Neural crest cell (in vitro differentiated cells): ENCODE measurements at places on chromosomes 3 and 15.

DNA sequence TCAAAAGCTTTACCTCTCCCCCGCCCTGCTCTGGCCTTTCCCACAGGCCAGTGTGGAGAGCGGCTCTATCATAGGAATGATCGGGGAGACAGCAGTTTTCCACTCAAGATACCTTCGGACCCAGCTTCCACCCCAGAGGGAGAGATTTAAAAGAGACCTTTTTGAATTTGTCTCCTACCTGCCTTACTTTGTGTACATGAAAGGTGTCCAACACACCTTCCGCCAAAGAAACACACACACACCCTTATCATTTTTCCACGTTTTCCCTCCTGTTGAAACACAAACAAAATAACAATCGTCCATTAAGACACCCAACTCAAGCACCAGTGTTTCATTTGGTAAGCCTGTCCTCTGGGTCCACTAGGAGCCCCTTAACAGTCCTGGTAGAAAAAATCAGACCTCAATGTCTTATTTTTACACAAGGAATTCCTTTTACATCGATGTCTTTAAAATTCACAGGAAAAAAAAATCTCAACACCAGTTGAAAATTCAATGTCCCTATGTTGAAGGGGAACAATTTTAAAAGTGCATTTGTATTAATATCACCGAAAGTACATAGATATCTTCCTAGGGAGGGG is 4.0 kb downstream of the HES1 start:
- no peak for DNase-seq

GRCh38 chr3:127296166-127296565 is 8.3 kb upstream of the PRR20G start:
- no peak for DNase-seq

GRCh38 chr3:177724020-177724638 is 526.8 kb upstream of the TBL1XR1 start:
- no peak for DNase-seq

- DNase-seq: no peak
Observed at GRCh38 chr3:53167418-53168174, 6.6 kb downstream of the PRKCD start.

GRCh38 chr3:115768661-115769060 is 145.4 kb downstream of the GAP43 start:
- DNase-seq: no peak

GRCh38 chr15:101450403-101451265 is 38.9 kb downstream of the PCSK6 start:
- no peak for DNase-seq

DNA sequence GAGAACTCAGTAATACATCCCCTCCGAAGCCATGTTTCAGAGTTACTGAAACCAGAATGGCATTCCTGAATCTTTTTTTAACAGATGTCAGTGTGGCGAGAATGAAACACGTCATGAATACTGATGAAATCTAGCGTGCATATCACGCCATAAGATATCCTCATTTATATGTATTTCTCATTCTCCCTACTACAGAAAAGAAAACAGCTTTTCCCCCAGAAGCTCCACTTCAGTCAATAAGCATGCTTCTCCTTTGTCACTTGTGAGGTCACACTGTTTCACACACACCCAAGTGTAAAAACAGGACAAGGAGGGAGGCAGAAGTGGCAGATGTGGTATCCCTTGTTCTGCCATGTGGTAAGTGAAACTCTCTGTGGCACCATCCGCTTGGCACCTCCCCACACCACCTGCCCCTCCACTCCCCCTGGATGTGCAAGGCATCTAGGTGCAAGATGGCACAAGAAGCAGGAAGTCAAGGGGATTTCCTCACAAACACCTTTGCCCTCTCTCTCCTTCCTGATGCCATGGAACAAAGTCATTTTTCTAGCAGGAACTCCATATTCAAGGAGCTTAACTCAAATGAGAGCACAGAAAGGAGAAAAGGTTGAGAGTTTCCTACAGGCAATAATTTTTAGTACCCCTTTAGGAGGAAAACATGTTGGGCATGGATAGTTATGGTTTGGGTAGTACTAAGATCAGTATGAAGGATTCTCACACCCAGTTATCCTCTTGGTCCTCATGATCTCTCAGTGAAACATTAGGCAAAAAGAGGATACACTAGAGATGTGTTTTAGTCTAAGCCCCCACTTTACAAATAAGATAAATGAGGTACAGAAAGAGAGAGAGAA is 47.5 kb upstream of the FRMD4B start:
- DNase-seq: no peak

GRCh38 chr3:43735618-43736017 is 44.9 kb downstream of the ABHD5 start:
- no peak for DNase-seq

DNA sequence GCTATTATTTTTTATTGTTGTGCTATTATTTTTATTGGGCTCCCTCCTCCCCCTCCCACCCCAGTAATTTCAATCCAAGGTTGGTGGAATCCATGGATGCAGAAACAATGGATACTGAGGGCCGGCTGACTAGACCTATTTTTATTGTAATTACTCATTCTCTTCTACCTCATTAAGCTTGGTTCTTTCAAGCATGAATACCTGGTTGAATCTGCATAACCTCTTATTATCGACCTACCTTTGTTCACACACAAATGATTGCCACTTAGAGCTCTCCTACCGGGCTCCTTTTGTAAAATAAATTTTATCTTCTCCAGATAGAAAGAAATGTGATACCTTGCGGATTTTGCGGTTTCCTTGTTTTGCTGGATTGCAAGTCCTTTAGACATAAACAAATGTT is 31.6 kb downstream of the BTD start:
- no peak for DNase-seq

DNA sequence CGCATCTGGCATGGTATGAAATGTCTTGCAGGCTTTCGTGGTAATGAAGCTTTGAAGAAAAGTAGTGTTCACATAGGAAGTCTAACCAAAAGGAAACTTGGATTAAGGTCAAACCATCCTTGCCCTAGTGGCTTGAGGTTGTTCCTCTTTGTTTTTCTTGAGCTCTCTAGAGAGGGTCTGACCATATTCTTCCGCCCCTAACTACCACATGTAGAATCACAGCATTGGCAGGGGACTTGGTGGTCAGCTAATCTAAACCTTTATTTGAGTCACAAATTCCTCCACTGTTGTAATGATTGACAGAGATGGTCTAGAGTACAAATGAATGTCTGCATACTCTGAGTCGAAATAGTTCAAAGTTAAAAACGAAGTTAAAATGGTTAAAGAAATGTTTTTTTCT is 39.1 kb upstream of the PHLDB2 start:
- no peak for DNase-seq

DNA sequence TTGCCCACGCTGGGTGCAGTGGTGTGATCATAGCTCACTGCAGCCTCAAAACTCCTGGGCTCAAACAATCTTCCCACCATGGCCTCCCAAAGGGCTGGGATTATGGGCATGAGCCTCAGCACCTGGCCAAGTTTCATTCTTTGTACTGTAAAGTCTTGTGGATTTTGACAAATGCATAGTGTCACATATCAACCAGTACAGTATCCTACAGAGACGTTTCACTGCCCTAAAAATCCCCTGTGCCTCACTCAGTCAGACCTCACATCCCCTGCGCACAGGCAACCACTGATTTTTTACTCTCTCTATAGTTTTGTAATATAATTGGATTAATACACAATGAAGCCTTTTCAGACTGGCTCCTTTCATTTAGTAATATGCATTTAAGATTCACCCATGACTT is 130.7 kb upstream of the UBE2E1 start:
- no peak for DNase-seq

DNA sequence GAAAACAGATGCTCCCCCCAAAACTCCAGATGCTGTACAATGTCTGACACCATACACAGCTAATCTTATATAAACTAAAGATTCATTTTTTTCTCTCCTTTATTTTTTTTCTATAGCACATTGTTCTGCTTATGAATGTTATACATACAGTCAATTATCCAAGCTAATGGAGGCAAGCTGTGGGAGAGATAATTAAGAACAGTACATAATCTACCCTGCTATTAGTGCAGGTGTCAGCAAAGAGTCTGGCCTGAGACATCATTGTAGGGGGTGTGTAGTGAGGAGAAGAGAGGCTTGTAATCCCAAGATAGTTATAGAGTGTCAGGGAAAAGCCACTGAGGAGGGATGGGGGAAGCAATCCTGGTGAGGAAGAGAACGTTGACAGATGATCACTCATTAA is 25.4 kb upstream of the CHMP2B start:
- DNase-seq: no peak

DNA sequence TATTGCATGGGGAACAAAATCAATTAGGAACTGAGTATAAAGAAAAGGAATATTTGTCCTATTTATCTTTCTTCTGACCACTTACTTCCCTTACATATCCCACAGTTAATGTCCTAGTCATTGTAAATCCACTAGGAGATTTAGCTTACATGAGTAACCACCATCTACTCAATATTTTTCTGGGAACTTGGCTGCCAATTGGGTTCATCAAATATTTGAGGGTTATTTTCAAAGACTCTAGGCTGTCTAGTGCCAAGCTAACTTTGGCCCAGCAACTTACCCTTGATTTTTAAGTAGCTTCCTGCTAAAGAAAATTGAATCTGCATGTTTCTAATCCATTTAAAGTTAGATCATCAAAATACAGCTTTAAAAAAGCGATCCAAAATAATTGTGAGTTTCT is 362.5 kb upstream of the EPHA3 start:
- no peak for DNase-seq

GRCh38 chr3:120640231-120640630 is 41.8 kb downstream of the HGD start:
- DNase-seq: no peak

GRCh38 chr3:31253782-31254181 is 278.9 kb upstream of the STT3B start:
- DNase-seq: no peak

GRCh38 chr3:151813799-151814198 is at the start of gene AADAC:
TSS of gene AADAC (plus strand) at chr3:151814116. CDS start at chr3:151814163, 47 bp downstream.
- no peak for DNase-seq

GRCh38 chr15:57385923-57386390 is 9.7 kb downstream of the CGNL1 start:
- DNase-seq: no peak

GRCh38 chr3:30344288-30344687 is 262.1 kb upstream of the TGFBR2 start:
- DNase-seq: no peak

GRCh38 chr3:85572426-85572825 is 613.6 kb downstream of the CADM2 start:
- no peak for DNase-seq
